ENCODE measurements at places on chromosomes 11 and 22.

DNA sequence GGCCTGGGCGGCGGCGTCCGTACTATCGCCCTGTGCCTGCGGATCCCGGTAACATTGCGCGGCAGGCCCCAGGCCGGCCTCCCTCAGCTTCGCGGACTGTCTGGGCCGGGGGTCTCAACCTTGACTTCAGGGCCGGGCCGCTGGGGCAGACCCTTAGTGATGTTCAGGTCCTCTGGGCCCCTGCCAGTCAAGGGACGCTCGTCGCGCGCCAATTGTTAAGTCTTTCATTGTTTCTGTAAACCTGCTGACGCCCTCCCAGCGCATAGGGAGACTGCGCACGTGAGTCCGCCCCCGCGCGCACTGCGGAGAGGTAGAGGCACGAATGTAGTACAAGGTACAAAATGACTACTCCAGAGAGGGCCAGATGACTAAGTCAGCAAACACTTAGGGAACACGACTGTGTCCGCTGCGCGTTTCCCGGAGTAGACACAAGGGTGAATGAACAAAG, 451 bp upstream of the HDHD5 start:
- DNase-seq, result peak; percentile 58

DNA sequence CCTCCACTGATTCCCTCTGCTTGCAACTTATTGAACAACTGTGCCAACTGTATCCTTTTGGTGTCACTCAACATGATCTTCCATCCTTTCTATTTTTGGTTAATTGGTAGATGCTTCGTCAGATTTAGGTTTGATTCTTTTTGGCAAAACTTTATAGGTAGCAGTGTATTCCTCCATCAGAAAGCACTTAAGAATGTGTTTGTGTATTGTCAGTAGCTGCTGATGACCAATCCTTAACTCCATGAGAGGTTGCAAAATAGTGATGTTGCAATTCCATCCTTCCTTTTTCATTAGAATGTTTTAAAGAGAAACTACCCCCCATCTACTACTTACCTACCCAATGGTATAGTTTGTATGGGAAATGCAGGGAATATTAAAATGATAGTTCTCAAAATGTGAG, 22.1 kb downstream of the FAM76B start:
- DNase-seq, result no peak

- no peak for DNase-seq
Observed at GRCh38 chr22:39733191-39733590, 160.4 kb downstream of the ENTHD1 start.

- no peak for DNase-seq
Observed at GRCh38 chr11:59141673-59142460, 789 bp upstream of the FAM111A start.

- DNase-seq, result no peak
Observed at GRCh38 chr11:121408830-121409229, 43.3 kb upstream of the SORL1 start.

- no peak for DNase-seq
Observed at GRCh38 chr11:7501894-7502293, 11.9 kb upstream of the PPFIBP2 start.

DNA sequence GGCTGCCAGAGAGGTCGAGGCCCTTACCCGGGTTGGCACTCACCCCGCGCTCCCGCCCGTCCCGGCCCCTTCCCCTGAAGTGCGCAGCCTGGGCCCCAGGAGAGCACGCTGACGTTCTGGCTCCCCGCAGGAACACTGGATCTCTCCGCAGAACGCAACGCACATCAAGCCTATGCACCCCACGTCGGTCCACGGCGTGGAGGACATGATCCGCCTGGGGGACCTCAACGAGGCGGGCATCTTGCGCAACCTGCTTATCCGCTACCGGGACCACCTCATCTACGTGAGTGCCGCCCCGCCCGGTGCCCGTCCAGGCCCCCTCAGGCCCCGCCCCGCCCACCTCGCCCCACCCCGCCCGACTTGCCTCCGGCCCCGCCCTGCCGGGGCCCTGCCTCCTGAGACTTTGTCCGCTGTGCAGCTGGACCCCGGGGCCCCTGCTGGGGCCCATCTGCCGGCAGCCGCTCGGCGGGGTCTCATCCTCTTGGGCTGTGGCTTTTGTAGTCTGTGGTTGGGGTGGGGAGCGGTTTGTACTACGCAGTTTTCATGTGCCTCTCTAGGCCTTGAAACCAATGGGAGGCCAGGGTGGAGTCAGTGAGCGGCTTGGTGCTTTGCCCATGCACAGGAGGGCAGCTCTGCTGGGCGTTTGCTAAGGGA, 19.7 kb downstream of the MYO7A start:
- no peak for DNase-seq

- DNase-seq, result no peak
Observed at GRCh38 chr11:109984634-109985289, 108.4 kb upstream of the ZC3H12C start.

- DNase-seq, result no peak
Observed at GRCh38 chr11:10438458-10438857, 16.6 kb upstream of the AMPD3 start.
